Activated naive CD4-positive, alpha-beta T cell treated with Interleukin-2 at 50 U/mL for 16 hours (primary cell): ENCODE measurements at places on chromosomes 3 and 15.

DNA sequence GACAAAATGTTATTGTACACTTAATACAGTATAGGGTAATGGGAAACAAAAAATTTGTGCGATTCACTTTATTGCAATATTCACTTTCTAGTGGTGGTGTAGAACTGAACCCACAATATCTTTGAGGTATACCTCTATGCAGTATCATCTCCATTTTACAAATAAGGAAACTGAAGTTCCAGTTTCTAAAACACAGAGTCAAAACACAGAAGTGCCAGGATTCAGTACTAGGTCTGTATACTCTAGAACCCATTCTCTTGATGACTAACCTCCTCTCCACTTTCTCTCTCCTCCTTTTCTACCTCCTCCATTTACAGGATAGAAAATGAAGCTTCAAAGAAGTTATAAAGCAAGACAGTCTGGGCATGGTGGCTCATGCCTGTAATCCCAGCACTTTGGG, 62.2 kb downstream of the MB21D2 start:
- no peak for DNase-seq

- no peak for DNase-seq
These were observed 25.8 kb upstream of the RSL24D1 start for GRCh38 chr15:55222588-55222987.

DNA sequence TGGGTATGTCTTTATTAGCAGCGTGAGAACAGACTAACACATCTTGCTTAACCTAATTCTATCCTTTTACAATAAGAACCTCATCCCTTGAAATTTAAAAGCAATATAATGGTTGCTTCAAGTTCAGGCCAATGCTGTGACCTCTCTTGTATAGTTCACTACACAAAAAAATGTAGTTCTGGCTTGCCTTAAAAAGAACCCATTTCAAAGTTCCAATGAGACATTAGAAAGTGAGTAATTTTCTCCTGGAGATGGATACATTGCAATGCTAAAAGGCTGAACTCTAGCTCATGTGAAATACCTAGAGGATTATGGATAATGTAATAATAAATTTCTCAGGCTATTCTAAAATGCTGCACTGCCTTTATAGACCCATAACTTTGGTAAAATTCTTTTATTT, 47.8 kb downstream of the ATP13A4 start:
- no peak for DNase-seq

DNA sequence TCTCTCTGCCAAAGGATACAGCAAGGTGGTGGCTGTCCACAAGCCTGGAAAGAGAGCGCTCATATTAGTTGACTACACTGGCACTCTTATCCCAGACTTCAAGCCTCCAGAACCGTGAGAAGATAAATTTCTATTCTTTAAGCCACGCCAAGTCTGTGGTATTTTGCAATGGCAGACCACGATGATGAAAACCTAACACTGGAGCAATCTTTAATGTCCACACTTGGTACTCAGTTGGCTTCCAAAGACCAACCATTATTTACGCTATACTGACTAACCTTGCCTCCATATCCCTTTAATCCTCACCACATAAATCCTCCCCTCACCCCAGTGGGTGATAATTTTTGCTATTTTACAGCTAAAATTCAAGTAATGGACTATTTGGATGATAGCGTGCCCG, 16.9 kb upstream of the LACTB start:
- no peak for DNase-seq

DNA sequence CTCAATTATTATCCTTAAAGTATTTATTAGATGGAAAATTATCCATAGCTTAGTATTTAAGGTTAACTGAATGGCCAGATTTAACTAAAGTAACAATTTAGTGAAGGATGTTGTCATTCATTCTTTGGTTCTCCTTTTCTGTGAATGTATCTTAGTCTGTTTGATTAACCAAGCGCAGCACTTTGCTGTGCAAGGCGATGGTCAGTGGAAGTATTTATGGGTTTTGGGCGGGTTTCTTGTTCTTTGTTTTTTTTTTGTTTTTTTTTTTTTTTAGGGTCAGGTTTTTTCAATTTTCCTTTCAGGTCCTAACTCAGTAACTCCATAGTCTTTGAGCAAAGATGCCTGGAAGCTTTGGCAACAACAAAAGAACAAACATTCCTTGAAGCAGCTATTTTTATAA, 328.8 kb downstream of the PTPRG start:
- no peak for DNase-seq

DNA sequence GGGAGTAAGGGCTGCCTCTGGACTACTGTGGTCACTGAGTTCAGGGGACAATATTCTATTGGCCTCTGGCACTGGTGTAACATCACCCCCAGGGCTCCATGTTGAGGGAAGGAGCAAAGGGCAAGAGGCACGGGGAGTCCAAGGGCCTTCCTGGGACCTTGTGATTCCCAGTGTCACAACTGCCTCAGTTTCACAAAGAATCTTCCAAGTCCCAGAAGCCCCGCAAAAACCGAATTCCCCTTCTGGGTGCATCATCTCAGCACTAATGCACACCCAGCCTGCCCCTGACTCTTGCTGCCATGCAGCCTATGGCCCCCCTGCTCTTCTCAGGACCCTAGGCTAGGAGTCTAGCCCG, 5.5 kb downstream of the AMOTL2 start:
- DNase-seq: no peak

- peak; percentile 33 for DNase-seq
These were observed 87.8 kb downstream of the RSL24D1 start for GRCh38 chr15:55108858-55109518.

DNA sequence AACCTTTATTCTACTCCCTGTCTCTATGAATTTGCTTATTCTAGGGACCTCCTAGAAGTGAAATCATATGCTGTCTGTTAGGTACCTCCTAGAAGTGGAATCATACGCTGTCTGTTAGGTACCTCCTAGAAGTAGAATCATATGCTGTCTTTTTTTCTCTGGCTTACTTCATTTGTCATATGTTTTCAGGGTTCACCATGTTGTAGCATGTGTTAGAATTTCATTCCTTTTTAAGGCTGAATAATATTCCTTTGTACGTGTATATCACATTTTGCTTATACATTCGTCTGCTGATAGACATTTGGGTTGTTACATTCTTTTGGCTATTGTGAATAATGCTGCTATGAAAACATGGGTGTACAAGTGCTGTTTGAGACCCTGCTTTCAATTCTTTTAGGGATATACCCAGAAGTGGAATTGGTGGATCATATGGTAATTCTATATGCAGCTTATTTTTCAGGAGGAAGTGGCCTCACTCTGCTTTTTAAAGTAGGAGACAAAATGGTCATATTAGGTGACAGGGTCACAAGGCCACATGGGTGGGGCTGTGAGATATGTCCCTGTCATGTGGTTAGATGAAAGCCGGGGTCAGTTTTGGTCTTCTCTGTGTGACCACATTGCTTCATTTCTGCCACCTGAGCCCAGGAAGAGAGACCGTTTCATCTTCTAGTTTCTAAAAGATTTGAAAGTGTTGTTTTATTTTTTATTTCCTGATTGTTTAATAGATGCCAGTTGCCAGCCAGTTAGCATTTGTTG, 76.7 kb downstream of the FLNB start:
- no peak for DNase-seq

DNA sequence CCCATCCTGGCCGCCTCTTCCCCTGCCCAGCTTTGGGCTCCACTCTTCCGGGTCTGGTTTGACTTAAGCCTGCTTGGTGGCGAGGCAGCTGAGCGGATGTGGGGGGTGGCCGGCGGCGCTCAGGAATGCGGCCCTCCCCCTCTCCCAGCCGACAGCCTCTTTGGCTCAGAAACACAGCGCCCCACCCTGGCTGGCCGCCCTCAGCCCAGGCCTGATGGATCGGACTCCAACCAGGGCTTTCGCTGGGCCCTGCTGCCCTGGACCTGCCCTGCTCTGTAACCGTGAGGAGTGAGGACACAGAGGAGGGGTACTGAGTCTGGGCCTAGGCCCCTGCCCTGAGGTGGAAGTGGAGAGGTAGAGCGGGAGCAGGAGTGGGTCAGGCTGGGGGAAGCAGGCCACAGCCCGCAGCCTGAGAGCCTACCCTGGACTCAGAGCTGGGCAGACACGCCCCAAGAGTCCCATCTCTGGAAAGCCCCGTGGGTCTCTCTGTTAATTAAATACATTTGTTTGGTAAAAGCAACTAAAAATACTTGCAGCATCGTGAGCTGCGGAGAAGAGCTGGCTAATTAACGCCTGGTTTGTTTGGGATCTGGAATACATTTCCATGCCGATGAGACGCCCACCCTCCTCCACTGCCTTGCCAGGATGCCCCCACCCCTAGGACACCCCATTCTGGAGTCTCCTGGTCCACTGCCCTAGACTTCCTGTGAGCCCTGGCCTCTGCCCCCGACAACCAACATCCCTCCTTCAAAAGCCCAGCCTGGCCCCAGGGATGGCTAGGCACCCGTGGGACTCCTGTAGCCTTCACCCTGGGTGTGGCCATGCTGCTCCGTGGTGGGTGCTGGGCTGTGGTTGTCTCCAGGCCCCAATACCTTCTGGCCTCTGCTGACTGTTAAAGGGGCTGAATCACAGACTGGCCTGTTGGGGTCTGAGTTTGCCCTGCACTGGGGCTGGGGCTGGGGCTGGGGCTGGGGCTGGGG, 19.6 kb downstream of the PLXNA1 start:
- no peak for DNase-seq

DNA sequence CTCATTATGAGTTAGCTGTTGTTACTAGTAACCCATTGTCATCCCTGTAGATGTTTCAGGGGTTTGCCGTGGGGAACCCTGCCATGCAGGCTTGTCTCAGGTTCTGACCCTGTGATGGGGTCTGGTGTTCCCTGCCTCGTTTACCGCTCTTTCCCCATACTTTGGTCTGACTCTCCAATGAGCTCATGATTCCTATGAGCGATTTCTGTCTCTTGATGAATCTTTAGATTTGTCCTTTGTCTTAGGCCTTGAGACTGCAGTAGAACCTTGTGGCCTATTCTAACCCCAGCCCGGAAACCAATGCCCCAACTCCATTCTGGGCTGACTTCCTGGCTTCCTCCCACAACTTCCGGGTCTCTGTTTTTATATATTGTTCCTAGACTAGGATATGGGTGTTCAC, 11.3 kb upstream of the IQGAP1 start:
- peak; percentile 63 for DNase-seq

- no peak for DNase-seq
These were observed 150.9 kb downstream of the FBN1 start for GRCh38 chr15:48494631-48495030.

- no peak for DNase-seq
These were observed 316.0 kb downstream of the CLSTN2 start for GRCh38 chr3:140250945-140251344.

DNA sequence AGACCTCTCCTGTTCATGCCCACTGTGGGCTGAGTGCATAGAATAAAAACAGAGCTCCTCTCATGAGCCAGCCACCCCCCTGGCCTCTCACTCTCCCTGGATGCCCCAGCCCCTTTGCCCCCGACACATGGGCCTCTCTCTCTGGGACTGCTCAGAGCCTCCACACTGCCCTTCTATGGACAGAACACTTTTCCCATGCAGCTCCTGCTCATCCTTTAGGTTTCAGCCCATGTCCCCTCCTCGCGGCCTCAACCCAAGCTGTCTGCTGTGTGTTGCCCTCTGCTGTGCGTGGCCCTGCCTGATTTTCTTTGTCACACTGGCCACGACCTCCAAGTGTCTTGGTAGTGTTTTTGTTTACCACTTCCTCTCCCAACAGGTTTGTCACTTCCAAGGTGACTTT, 20.7 kb upstream of the PRR23E start:
- DNase-seq: no peak

DNA sequence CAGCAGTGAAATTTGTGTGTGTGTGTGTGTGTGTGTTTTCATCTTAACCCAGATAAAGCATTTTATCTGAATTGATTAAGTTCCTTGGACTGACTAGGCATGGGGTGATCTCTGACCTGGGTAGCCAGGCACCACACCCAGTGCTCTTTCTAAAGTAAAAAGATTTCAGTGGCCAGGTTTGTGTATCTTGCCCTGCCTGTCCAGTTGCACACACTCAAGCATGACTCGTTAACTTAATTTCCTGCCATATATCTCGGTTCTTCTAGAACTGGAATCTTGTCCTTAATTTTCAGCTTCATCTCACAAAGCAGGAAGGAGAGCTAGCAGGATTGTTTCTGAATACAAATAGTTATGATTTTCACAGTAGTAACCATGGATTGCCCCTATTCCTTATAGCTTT, 17.0 kb downstream of the TM4SF18 start:
- DNase-seq: no peak

- DNase-seq: no peak
These were observed 60.6 kb downstream of the ZNF280D start for GRCh38 chr15:56672721-56673120.

DNA sequence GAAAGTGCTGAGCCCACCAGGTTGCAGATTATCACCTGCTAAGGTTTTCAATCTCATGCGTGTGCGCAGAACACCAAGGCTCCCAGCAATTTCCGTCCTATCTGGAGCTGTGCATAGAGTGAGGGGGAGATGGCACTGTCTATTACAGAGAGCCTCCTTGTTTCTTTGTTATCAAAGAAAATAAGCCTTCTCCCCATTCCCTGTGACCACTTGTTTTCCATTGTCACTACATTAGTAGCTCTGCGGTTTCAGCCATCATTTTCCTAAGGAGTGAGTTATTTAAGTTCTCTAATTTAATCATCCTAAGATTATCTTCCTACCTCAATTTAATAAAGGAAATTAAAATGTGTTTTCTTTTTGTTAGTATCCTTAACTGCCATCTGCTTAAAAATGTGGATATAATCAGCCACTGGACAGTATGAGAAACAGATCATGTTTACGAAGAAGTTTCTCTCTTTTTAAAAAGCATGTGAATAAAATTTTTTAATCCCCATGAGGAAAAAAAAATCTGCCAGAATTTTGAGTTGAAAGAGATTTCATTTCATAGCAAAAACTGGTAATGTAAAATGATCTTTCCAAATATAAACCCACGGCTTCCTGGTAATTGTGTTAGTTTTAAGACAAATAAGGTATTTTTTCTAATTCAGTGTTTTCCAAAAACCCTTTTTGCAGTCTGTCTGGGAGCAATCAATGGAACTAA, 172.3 kb upstream of the UBE2E1 start:
- DNase-seq: no peak

GRCh38 chr15:75727851-75728715, 15.4 kb upstream of the CSPG4 start:
- peak; percentile 75 for DNase-seq

- no peak for DNase-seq
These were observed 129.9 kb downstream of the XXYLT1 start for GRCh38 chr3:195140816-195141793.

GRCh38 chr3:14133876-14134275, 9.0 kb downstream of the TMEM43 start:
- no peak for DNase-seq
